Right ventricle myocardium superior (tissue), 1 donor: ENCODE measurements at places on chromosomes 1 and 21. TPM values are rescaled to one million over a fixed set of nuclear protein-coding genes. Genes with fewer than 3 reads are reported as not detected.

VCAM1 gene
- total RNA-seq = 2.5 TPM

CTSK gene
- total RNA-seq = 4.9 TPM

IL10 gene
- 0.43 TPM for total RNA-seq

DNA sequence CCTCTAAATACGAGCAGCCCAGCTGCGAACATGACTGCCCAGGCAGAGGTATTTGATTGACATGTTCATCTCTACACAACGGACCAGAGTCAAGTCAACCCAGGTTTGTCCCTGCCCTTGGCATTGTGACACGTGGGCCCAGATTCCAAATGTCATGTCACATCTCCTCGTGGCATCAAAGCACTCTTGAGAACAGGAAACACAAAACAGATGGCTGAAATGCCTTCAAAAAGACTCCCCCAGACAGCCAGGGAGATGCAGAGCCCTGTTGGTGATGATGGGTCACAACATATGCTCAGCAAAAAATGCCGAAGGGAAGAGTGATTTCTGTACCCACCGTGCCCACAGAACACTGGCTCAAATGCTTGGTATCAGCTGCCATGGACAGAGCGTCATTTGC is 337.8 kb upstream of the DAB1 start:
- DNase-seq = no peak

DNA sequence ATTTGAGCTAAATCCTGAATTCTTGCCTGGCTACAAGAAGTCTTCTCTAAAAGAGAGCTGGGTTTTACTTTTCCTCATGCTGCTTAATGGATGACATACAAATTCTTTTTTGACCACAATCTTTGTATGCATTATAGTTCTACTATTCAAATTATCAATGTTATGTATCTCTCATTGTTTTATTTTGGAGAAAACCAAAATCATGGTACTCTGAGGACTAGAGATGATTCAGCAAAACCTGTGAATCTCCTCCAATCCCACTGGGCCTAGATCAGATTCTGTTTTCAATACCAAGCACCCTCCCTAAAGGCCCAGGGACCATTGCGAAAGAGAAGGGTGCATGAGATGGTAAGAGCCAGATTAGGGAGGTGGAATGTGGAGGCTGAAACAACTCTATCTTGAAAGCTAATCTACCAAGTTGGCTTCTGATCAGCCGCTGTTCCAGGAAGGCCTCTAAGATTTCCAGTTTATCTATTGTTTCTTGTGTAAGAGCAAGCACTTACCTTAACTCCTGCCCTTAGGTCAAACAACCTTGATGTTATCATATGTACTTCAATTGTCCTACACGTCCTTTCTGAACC is 547.2 kb downstream of the PLPP3 start:
- no peak for DNase-seq

DNA sequence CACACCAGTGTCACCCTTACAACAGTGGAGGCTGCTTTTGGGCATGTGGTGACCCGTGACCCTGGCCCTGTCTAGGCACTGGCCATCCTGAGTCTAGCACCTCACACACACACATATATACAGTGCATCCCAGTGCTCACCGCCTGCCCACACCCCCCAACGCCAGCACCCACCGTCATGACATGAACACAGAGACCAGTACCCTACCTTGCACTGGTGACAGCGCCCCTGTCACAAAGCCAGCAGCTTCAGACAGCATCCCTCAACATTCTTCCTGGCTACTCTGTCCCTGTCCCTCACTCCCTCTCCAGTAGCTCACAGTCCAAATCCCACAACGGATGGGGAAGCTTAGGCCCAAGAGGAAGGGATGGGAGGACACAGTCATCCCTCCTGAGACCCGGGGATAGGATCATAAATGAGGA is 27.1 kb downstream of the AHDC1 start:
- DNase-seq = peak; percentile 52

DNA sequence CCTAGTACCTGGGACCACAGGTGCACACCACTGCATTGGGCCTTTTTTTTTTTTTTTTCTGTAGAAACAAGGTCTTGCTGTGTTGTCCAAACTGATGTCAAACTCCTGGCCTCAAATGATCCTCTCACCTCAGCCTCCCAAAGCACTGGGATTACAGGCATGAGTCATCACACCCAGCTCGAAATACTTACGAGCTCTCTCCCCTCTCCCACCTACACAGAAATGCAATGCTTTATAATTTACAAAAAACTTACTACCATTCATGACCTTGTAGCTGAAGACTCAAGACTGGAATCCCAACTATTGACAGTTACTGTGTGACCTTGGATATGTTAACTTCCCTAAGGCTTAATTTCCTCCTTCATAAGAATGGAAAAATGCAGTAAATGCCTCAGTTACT is 18.7 kb downstream of the FOXJ3 start:
- no peak for DNase-seq
